CD14-positive monocyte (primary cell): ENCODE measurements at places on chromosomes 4 and X. TPM values are rescaled to one million over a fixed set of nuclear protein-coding genes. Genes with fewer than 3 reads are reported as not detected.

The BLOC1S4 gene
- 30.9 TPM for polyA plus RNA-seq

The DGKK gene
- polyA plus RNA-seq: not detected

The TMEM131L gene
- polyA plus RNA-seq: 29.2 and 58.3 TPM in 2 replicates

The ADH6 gene
- not detected for polyA plus RNA-seq

The FAM90A26 gene
- polyA plus RNA-seq: not detected

The NPY2R gene
- not detected for polyA plus RNA-seq

The VSIG4 gene
- polyA plus RNA-seq: 56.8 TPM

The CRMP1 gene
- not detected for polyA plus RNA-seq

The POU3F4 gene
- not detected for polyA plus RNA-seq

DNA sequence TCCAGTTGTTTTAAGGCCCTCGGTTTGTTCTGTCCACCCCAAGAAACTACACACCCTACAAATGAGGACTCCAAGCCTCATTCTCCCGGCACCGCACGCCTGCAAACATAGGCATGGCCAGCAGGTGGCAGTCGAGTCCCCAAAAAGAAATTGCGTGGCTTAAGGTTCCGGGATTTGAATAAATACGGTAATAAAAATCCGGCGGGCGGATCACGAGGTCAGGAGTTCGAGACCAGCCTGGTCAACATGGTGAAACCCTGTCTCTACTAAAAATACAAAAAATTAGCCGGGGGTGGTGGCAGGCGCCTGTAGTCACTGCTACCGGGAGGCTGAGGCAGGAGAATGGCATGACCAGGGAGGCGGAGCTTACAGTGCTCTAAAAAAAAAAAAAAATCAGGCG lies 21.8 kb upstream of the CSF2RA start:
- DNase-seq: peak; percentile 82

DNA sequence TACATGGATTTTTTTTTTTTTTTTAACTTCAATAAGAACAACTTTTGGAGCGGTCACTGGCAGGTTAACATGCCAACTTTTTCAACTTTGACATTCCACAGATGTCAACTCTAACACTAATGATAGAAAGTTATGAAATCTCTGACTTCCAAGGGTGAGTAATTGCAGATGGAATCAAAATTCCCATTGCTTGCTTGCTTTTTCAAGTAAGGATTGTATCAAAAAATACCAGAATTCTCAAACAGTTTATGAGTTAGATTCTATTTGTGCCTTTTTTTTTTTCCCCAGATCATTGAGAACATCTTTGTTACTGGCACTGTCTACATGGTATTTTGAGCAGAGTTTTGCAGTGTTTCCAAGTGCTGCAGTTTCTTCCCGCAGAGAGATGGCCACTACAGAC lies 50.3 kb upstream of the OTUD4 start:
- DNase-seq: no peak

- no peak for DNase-seq
Observed at GRCh38 chr4:78004270-78004669, 52.9 kb upstream of the FRAS1 start.

DNA sequence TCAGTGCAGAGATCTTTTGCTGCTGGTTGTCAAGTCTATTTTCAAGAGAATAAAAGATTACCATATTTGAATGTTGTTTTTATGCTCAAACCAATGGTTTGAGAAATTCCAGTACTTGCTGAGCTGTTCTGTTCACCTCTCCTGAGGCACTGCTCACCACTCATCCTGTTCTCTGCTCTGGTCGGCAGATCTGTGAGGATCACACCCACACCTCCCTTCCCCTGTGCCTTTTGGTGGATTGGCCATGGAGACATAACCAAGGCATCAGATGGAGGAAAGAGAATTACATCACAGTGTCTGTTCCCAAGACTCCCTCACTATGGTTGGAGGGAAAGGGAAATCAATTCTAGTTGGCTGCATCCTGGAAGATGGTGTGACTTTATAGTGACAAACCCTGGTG lies 391.6 kb downstream of the ARHGAP24 start:
- no peak for DNase-seq

- no peak for DNase-seq
Observed at GRCh38 chr4:56400560-56400959, 13.3 kb upstream of the AASDH start.

- no peak for DNase-seq
Observed at GRCh38 chrX:43405191-43405590, 250.9 kb upstream of the MAOA start.

- DNase-seq: no peak
Observed at GRCh38 chr4:99841129-99841528, 24.5 kb downstream of the DAPP1 start.
